ENCODE measurements at places on chromosomes 3 and 15.

GRCh38 chr15:47618241-47618640, 99.1 kb upstream of the SEMA6D start:
- DNase-seq, result no peak

DNA sequence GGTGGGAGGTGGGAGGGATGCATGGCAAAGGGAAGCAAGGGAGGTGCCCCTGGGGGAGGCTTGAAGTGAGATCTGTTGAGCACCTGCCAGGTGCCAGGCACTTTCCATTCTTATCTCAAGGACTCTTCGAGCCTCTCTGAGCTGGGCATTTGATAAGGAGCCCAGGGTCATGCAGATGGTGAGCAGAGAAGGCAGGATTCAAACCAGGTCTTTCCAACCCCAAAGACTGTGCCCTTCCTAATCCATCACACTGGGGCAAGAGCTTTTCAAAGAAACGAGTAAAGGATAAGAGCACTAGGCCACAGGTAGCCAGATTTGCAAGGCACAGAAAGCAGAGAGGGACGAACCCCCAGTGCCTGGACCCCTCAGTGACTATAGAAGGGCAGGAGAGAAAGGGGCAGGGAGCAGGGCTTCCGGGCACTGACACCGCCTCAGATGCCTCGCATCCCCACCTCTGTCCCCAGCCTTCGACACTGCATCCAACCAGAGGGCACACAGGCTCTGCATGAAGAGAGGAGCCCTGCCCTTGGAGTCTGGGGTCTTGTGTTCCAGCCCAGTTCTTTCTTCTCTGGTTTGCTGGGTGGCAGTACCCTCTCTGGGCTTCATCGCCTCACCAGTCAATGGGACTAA, 21.0 kb downstream of the IGDCC4 start:
- no peak for DNase-seq

- no peak for DNase-seq
Measured at GRCh38 chr3:51819709-51820406, 40.8 kb upstream of the IQCF6 start.

- no peak for DNase-seq
Measured at GRCh38 chr15:66829551-66830121, 127.6 kb downstream of the SMAD6 start.

Data from anterior cingulate cortex (tissue), 58 donors.